ENCODE measurements at places on chromosomes 3 and 15. TPM values are rescaled to one million over a fixed set of nuclear protein-coding genes. Genes with fewer than 3 reads are reported as not detected.

DNA sequence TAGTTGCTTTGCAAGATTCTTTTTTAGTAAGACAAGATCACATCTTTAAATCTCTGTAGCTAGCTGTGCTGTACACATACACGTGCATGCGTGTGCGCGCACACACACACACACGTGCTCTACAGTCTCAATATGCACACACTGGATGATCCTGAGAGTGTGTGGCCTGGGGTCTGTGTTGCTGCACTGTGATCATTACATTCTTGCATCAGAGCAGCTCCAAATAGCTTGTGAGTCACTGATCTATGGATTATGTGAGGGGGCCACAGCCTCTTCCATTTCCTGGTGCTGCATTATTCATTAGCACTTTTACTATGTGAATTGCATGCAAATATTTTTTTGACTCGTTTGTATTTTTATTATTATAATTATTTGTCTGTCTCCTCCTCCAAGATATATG, 34.6 kb downstream of the MCTP2 start:
- DNase-seq: no peak

DNA sequence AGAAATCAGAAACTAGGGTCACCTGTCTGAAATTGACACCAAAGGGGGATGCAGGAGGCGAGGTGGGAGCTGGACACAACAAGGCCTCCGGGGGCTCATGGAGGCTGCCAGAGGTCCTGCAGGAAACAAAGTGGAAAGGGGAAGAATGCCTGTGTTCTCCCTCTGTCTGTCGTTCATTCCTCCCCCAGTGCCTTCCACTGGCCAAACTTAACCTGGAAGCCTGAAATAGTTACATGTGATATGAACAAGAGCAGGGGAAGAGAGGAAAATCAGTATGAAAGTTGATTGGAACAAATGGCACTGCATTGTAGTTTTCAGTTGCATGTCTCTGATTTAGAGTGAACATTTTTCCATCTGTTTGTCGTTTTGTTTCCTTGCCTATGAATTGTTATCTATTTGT, 502.0 kb upstream of the CFAP20DC start:
- DNase-seq: no peak

- no peak for DNase-seq
These were observed 94.7 kb upstream of the TGFBR2 start for GRCh38 chr3:30511524-30512251.

- DNase-seq: no peak
These were observed 162.2 kb downstream of the RSRC1 start for GRCh38 chr3:158272081-158272480.

- DNase-seq: no peak
These were observed 614.2 kb downstream of the CADM2 start for GRCh38 chr3:85572978-85573377.

DNA sequence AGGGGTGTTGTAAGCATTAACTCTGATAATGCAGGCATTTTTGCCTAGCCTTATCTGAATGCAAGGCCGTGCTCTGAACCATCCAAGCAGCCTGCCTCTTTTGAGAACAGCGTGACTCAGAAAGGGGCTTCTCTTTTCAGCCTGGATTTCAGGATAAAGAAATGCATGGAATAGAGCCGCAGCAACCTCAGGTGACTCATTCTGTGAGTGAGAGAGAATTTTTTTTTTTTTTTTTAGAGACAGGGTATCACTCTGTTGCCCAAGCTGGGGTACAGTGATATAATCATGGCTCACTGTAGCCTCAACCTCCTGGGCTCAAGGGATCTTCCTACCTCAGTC, 20.6 kb upstream of the PDE8A start:
- no peak for DNase-seq

DNA sequence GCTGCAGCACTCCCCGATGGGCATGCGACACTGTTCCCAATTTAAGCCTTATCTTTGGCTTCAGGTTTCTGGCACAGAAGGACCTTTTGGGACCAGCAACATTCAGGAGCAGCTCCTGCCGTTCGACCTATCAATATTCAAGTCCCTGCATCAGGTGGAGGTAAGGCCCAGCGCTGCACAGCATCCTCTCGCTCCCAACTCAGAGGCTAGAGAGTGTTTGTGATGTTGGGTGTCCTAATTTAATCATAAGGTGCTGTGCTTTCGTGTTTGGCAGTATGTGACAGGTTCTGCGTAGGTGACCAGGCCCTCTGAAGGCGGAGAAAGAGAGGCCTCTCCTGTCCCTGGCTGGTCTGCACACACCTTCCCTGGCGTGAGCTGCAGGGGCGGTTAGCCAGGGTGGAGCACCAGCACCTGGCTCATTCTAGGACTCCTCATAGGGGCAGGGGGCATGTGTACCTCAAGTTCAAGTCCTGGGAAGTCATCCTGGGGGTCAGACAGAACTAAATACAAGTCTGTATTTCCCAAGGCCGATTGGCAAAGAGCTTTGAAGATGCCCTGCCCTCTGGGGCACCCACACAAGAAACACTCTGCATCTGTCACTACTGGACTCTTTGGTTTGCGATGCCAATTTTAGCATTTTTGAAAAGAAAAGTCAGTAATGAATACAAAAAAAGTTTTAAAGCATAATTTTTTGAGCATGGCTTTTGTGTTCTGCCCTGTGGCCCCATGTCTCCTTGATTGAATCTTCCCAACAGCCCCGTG, 17.0 kb downstream of the NISCH start:
- no peak for DNase-seq

DNA sequence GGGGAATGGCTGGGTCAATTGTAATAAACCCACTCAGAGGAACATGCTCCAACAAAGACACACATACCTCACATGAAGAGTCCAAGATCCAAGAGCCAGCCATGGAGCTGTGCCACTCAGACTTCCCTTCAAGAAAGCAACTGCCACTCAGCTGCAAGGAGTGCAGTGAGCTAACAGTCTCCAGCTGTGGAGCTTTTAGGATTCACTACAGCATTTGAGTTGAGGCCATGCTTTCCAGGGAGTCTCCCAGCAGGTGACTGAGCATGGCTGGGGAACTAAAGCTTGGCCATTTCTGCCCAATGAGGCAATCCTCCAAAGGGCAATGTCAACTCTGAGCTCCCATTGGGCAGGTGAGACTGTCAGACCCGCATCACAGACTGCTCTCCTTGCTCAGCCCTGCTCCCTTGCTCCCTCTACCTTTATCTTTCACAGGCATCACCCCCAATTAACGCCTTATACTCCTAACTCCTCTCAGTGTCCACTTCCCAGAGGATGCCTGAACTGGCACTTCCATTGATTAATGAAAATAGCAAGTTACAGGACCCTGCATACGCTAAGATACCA, 165.3 kb upstream of the CTNNB1 start:
- DNase-seq: no peak

DNA sequence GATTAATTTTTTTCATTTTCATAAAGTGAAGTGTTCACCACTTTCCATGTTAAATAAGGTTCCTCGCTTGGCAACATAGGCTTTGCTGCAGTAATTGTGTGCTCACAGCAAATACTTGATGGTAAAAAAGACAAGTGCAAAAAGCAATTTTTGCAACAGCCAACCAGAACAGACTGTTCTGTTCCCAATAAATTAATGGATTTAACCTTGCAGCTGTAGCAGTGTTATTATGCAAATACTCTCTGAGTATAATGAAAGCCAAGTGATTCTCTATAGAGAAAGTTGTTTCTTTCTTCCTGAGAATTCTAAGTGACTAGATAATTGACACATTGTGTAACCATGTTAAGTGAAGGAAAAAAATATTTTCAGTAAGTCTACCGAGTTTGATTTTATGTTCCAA, 183.7 kb upstream of the NAALADL2 start:
- DNase-seq: no peak

DNA sequence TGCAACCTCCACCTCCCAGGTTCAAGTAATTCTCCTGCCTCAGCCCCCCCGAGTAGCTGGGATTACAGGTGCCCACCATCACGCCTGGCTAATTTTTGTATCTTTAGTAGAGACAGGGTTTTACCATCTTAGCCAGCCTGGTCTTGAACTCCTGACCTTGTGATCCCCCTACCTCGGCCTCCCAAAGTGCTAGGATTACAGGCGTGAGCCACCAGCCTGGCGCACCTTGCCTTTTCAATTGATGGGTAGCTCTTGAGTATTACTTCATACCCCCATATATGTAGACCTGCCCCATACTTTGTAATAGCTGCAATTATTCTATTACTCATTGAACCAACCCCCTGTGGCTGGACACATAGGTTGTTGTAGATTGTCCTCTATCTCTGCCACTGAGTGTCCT, 101.3 kb downstream of the LRRK1 start:
- DNase-seq: no peak

DNA sequence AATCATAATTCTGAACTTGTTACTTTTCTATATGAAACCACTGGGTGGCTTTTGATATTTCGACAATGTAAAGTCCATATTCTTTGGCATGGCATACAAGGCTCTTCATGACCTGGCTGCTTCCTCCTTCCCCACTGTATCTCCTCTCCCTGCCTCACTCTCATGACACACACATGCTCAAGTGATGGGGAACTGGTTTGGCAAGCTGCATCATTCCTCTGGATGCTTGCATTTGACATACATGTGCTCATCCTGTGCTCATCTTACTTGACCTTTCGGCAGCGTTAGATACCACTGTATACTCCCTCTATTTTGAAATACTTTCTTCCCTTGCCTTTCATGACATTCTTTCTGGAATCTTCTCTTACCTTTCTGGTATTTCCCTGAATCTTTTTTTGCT, 51.8 kb upstream of the ZDHHC23 start:
- DNase-seq: no peak

- DNase-seq: no peak
These were observed 209.0 kb downstream of the SLCO3A1 start for GRCh38 chr15:92062505-92062904.

DNA sequence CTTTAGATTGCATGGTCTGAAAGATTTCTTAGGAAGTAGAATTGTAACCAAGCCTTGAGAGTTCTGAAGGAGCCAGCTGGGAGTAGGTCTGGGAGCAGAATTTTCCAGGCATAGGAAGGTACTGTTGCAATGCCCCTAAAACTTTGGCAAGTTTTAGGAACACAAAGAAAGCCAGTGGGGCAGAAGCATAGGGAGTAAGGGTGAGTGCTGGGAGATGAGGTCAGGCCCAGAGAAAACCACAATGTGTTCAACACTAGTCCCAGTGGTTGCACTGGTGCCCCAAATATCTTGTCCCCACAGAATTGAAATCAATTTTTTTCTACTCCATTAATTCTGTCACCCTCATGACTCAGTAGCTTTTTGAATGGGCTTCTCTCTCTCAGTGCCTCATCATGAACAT, 120.7 kb upstream of the GALNT15 start:
- no peak for DNase-seq

DNA sequence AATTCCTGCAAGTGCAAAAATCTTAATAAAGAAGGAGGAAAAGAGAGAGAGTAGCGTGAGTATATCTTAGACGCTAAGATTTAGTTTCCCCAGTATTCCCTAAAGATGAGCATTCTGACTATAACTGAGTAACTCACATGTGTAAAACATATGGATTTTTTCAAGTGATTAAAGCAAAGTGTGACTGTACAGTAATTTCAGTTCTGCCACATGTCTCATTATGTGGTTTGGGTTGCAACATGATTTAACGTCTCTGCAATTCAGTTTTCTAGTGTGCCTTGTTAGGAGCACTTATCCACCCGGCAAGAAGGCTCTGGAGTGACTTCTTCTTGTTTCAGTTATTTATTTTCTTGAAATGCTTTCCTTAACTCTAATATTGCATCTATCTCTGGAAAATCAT, 514.1 kb downstream of the ROBO1 start:
- DNase-seq: no peak

DNA sequence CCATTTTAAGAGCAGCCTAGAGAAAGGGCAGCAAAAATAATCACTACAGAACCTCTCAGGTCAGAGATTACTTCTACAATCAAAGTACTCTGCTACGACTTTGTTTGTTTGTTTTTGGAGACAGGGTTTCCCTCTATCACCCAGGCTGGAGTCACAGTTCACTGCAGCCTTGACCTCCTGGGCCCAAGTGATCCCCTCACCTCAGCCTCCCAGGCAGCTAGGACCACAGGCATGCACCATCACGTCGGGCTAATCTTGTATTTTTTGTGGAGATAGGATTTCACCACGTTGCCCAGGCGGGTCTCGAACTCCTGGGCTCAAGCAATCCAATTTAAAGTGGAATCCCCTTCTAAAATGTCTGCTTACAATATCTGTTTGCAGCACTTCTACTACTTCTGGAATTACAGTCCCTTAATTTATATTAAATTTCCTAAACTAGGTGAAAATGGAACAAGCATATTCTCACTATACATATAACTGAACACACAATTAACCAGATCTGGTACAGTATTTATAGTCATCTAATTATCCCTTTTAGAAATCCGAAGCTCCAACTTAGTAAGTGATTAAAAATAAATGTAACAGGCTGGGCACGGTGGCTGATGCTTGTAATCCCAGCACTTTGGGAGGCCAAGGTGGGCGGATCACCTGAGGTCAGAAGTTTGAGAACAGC, 4.4 kb downstream of the UACA start:
- no peak for DNase-seq

DNA sequence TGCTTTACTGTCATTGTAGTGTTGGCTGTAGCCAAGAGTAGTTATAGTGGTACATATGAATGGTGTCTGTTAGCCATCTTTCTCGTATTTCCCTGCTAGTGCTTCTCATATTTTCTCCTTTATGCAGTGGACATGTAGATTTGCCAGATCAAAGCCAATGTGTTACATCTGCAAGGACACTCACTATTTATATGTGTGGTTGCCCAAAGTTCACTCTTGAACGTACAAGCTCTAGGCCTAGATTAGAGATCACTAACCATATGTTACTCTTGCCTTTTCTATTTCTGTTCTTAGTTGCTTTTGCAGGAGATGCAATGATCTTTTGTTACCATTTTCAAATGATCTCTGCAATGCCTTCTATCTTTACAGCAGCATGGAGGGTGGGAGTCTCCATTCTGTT, 78.4 kb downstream of the CADM2 start:
- no peak for DNase-seq

- DNase-seq: no peak
These were observed 329.4 kb upstream of the CTNNB1 start for GRCh38 chr3:40869939-40870338.

GRCh38 chr3:83193526-83193925, 1432.1 kb upstream of the GBE1 start:
- DNase-seq: no peak

Gene GOLGA8A
- 3.2 TPM for total RNA-seq

Gene SNRPA1
- 11.0 TPM for total RNA-seq

Gene TRPM1
- total RNA-seq: under 0.01 TPM

Data from dermis microvascular lymphatic vessel endothelial cell (primary cell).